ENCODE measurements at places on chromosomes 11 and 22. TPM values are rescaled to one million over a fixed set of nuclear protein-coding genes. Genes with fewer than 3 reads are reported as not detected.

Gene MUC15
- not detected for total RNA-seq

Gene IL17REL
- not detected for total RNA-seq

Gene FGF19
- total RNA-seq: not detected

Gene MRGPRF
- total RNA-seq: 11.2 TPM

- no peak for DNase-seq
Observed at GRCh38 chr22:41327124-41327523, 25.8 kb downstream of the ZC3H7B start.

- DNase-seq: no peak
Observed at GRCh38 chr22:38844315-38845003, 631 bp upstream of the NPTXR start.

- no peak for DNase-seq
Observed at GRCh38 chr22:36143066-36143815, 17.3 kb downstream of the APOL3 start.

- DNase-seq: no peak
Observed at GRCh38 chr11:2772544-2773031, 72.8 kb upstream of the KCNQ1OT1 start.

DNA sequence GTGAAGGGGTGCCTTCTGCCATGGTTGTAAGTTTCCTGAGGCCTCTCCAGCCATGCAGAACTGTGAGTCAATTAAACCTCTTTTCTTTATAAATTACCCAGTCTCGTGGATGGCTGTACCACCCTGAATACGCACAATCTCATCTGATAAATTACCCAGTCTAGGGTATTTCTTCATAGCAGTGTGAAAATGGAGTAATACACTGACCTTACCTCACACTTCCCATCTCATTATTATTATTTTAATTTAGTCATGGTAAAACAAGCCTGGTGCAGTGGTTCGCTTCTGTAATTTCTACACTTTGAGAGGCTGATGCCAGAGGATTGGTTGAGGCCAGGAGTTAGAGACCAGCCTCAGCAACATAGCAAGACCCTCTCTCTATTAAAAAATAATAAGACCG is 30.5 kb upstream of the CYB5R3 start:
- DNase-seq: no peak

DNA sequence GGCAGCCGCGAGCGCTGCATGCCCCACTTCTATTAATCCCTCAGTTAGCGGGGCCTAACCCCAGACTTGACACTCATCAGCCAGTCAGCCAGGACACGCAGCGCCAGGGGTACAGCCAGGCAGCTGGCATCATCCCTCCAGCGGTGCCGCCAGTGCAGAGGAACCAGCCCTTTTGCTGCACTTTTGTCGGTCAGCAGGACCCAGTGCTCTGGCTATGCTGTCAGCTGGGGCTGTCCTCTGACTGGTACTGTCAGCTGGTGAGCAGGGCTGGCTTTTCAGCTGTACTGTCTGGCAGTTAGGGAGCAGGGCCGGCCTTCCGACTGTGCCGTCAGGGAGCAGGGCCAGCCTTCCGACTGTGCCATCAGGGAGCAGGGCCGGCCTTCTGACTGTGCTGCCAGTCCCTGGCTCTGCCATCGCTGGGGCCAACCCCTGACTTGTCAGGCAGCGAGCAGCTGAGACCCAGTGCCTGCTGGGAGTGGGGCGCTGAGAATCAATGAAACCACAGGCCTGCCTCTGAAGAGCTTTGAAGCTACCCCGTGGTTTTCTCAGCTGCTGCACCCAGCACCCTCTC is 115.4 kb downstream of the KIAA1671 start:
- no peak for DNase-seq

GRCh38 chr22:30381264-30381663 is 5.9 kb downstream of the RNF215 start:
- DNase-seq: no peak

DNA sequence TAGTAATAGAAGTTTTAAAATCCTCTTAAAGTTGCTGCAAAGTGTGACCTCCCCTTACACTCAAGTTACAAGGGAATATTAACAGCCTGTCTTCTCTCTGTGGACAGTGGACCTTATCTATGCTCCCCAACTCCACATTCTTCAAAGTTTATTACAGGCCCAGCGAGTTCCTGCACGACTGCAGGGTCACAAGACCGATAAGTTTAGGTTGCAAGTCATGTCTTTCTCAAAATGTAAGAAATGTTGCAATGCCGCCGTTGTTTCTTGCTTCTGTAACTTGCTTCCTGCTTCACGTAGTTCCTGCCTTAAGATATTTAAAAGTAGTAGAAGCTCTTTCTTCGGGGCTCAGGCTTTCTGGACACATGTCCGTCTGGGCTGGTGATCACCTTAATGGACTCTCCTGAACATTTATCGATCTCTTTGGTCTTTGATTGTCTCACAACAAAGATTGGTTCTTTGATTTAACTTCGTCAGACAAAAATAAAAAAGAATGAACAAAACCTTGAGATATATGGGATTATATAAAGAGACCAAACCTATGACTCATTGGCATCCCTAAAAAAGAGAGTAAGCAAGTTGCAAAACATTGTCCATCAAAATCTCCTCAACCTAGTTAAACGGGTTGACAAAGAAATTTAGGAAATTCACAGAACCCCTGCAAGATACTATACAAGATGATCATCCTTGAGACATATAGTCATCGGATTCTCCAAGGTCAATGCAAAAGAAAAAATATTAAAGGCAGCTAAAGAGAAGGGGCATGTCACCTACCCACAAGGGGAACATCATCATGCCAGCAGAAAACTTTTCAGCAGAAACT is 45.4 kb upstream of the GLYAT start:
- DNase-seq: no peak

DNA sequence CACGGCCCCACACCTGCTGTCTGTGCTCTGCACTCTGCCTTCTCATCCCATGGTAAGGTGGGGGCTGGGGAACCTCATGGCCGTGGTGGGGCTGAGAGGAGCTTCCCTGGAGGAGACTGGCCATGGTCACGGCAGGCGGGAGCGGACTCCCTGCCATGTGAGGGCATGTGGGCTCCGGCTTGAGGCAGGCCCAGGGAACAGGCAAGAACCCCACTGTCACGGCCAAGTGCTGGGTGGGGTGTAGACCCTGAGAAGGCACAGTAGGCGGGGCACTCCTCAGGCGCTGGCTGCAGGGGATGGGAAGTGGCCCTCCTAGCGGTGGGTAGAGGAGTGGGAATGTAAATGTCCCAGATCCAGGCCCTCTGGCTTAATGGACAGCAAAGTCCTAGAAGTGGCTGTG is 1262.7 kb downstream of the BRD1 start:
- no peak for DNase-seq

DNA sequence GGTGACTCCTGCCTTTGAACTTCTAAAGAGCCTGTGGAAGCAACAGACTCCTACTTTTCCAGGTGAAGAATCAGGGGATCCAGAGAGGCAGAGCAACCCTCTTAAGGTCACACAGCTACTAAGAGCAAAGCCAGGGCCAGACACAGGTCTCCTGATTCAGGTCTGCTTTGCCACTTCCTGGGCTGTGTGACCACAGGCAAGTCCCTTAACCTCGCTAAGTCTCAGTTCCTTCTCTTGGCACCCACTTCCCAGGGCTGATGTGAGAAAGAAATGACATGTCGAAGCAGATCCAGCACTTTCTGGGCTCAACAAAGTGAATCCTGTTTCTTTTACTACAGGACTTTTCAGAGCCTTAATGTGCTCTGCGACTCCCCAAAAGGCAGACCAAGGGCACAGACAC is 30.2 kb downstream of the UQCR10 start:
- no peak for DNase-seq

DNA sequence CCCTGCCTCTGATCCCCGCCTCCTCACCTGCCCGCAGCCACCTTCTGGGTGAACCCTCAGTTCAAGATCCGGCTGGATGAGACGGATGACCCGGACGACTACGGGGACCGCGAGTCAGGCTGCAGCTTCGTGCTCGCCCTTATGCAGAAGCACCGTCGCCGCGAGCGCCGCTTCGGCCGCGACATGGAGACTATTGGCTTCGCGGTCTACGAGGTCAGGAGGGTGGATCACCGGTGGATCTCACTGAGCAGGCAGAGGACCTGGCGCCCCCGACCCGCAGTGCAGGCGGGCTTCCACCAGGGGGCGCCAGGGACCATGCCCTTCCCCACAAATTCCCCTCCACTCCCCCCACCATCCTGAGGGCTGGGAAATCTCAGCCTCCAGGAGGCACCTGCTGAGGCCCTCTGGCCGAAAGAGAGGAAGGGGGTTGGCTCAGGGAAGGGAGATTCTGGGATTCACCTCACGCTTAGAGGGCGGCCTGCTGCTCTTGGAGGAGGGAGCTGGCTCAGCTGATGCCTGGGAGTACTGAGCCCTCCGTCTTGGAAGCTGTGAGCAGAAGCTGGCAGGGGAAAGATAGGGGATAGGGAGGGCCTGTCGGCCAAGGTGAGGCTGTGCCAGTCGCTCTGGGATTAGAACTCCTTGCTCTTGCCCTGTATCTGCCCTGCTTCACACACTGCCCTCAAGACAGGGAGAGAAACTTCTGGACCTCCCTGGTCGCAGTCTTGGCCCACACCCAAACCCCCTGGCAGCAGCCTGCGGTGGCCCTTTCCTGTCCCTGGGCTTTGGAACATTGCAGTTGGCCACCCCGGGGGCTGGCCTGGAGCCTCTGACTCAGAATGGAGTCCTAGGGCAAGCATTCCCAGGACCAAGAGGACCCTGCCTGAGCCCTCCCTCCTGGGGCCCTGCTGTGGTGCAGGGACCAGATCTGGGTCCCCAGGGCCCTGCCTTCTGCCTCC is 23.2 kb downstream of the CAPN1 start:
- peak; percentile 53 for DNase-seq

DNA sequence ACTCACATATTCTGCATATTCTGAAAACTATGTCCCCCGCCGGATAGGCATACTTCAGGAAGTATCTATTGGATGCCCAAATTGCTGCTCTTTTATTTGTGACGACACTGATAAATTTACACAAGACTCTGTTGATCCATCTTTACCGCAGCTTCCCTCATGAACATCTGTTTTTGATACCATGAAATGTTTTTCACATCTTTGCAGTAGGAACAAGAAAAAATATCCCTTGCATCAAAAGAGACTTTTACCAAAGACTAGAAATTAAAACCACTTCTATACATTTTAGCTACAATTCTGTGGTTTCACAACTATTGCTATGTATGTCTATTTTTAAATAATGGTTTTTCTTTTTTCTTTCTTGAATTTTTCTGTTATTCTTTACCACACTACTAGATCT is 15.3 kb downstream of the POU2AF2 start:
- no peak for DNase-seq

DNA sequence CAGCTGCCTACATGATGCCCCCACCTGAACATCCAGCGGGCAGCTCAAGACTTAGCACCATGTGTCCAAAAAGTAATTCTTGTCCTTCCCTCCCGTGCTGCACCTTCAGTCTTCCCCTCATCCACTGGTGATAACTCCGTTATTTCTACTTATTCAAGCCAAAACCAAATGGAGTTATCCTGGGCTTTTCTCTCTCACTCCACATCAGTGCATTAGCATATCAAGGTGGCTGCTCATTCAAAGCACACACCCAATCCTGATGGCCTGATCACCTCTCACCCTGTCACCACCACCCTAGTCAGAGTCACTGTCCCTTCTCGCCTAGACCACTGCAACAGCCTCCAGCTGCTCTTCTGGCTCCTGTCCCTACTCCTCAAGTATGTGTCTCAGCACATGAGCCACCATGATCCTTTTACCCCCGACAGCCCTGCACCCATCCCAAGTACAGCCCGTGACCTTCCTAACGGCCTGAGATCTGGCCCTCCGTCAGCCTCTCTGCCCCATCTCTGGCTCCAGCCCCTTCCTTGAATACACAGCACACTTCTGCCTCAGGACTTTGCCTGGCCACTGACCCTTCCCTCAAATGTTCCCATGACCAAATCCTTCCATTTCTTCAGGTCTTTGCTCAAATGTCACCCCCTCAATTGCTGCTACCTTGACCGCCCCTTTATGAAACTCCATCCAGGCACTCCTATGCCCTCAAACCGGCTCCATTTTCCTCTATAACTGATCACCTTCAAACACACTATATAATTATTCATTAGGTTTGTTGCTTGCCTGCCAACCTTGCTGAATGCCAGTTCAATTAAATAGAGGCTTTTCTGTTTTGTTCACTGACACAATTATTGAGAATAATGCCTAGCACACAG is 19.7 kb upstream of the SLC25A1 start:
- no peak for DNase-seq

DNA sequence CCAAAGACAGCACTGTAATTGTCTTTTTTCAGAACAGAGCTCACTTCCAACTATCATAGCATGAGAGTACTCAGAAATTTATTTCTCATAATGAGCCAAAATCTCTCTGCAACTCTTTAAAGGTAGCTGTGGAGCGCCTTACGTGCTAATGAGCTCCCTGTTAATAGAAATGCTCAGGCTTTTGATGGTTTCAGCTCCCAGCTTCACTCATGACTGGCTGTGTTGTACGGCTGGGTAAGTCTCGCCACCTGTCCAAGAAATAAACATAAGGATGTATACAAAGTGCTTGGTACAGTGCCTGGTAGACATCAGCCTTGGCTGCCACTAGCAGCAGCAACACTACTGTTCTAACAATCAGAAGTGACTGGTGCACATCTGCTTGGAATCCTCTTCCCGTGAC is 109.4 kb downstream of the LDLRAD3 start:
- no peak for DNase-seq

DNA sequence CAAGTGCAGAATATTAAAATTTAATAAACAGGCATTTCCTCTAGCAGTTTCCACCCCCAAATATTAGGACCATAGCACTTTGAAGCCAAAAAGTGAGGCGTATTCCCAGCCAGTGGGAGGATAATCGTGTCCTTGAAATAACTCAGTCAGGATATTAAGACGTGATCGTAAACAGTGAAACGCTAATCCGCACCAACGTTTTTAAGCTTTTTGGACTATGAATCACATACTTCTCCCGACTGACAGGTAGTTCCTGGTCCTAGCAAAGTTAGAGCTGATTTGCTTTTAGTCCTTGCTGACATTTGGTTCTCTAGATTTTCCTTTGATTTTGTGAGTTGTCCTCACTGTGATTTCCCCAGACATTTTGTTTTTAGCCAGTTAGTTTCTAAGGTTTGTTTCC is 197.1 kb upstream of the ARHGAP20 start:
- no peak for DNase-seq

GRCh38 chr11:1751531-1751921 is 1.1 kb upstream of the IFITM10 start:
- no peak for DNase-seq

- DNase-seq: no peak
Observed at GRCh38 chr11:34915136-34916014, 804 bp downstream of the APIP start.

DNA sequence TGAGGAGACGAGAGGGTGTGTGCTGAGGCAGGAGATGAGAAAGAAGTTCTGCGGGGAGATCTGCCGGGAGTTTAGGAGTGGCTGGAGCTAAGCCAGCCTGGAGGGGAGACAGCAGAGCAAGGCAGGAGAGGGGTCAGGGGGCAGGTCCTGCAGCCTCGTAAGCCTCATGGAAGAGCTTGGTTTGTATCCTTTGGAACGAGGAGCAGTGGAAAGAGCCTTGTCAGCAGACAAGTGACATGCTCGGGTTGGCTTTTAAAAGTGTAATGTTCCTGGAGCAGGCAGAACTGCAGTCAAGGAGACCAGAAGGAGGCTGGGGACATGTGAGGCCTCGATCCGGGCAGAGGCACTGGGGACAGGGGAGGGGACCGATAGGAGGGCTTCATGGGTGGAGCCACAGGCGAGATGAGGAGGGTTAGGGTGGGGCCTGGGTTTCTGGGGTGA is 21.4 kb upstream of the TUB start:
- DNase-seq: no peak

Measured in cardiac muscle cell (in vitro differentiated cells and primary cell).